ENCODE measurements at places on chromosomes 11 and 22.
A peak's percentile ranks its signal among the peaks of the same experiment; 100 is the strongest.

- no peak overlapping the region for H3K27ac ChIP-seq
- no peaks in the 10 kb centered on the region for H3K27me3 ChIP-seq
- no peak overlapping the region for H3K4me3 ChIP-seq
These were observed 2.9 kb upstream of the WDR74 start for GRCh38 chr11:62842171-62842741.

DNA sequence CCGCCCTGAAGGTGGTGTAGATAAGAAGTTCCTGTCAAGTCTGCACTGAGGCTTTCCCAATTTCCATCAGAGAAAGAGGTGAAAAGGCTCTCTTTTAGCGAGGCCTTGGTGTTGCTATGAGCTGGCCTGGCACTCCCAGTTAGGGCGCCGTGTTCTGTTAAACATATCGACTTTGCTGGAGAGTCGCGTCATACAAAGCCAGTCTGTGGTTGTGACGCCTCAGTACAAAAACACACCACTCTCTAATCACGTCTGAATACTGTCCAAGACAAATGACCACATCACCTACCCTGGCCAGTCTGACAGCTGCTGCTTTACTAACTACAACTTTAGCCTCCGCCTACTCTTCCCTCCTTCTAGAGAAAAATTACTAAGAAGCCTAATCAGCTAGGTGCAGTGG, 8.0 kb upstream of the TOLLIP start:
- H3K4me3 ChIP-seq: no peak overlapping the region
- no peak for DNase-seq
- H3K4me1 ChIP-seq: no peaks in the 10 kb centered on the region
- H3K27me3 ChIP-seq: peaks cover 14% of the 10 kb centered on the region

GRCh38 chr11:122098261-122098980, 17.6 kb downstream of the BLID start:
- peaks cover 20% of the 10 kb centered on the region for H3K27me3 ChIP-seq
- no peak overlapping the region for H3K4me3 ChIP-seq
- H3K4me1 ChIP-seq: peaks cover 14% of the 10 kb centered on the region

GRCh38 chr11:41382927-41383326, 76.5 kb downstream of the LRRC4C start:
- no peak overlapping the region for H3K27ac ChIP-seq
- H3K4me1 ChIP-seq: peaks cover 27% of the 10 kb centered on the region
- H3K36me3 ChIP-seq: peaks cover 3% of the 10 kb centered on the region
- DNase-seq: no peak
- no peaks in the 10 kb centered on the region for H3K27me3 ChIP-seq

- H3K4me1 ChIP-seq: no peaks in the 10 kb centered on the region
- no peak overlapping the region for H3K27ac ChIP-seq
- H3K27me3 ChIP-seq: no peaks in the 10 kb centered on the region
- peaks cover 9% of the 10 kb centered on the region for H3K36me3 ChIP-seq
- no peak overlapping the region for H3K4me3 ChIP-seq
These were observed 9.2 kb downstream of the CLDN5 start for GRCh38 chr22:19514831-19515565.

GRCh38 chr11:44589301-44589700, 23.8 kb downstream of the CD82 start:
- no peak for DNase-seq
- H3K4me3 ChIP-seq: no peak overlapping the region
- no peaks in the 10 kb centered on the region for H3K27me3 ChIP-seq
- H3K4me1 ChIP-seq: peaks cover 32% of the 10 kb centered on the region
- H3K36me3 ChIP-seq: no peaks in the 10 kb centered on the region

GRCh38 chr22:42768385-42769035, 47.8 kb upstream of the A4GALT start:
- DNase-seq: no peak
- H3K27me3 ChIP-seq: no peaks in the 10 kb centered on the region
- H3K36me3 ChIP-seq: no peaks in the 10 kb centered on the region
- peak overlapping the region; percentile 39 for H3K27ac ChIP-seq
- peak overlapping the region; percentile 20 for H3K4me3 ChIP-seq

GRCh38 chr11:122339436-122340060, 223.5 kb upstream of the BLID start:
- peaks cover 37% of the 10 kb centered on the region for H3K4me1 ChIP-seq
- no peak for DNase-seq
- no peaks in the 10 kb centered on the region for H3K27me3 ChIP-seq
- H3K4me3 ChIP-seq: no peak overlapping the region

- H3K4me3 ChIP-seq: peak overlapping the region; percentile 74
- peaks cover 31% of the 10 kb centered on the region for H3K27me3 ChIP-seq
- H3K27ac ChIP-seq: peak overlapping the region; percentile 84
- DNase-seq: peak; percentile 71
- H3K4me1 ChIP-seq: peaks cover 5% of the 10 kb centered on the region
These were observed 943 bp downstream of the DUSP8 start for GRCh38 chr11:1570896-1571759.

DNA sequence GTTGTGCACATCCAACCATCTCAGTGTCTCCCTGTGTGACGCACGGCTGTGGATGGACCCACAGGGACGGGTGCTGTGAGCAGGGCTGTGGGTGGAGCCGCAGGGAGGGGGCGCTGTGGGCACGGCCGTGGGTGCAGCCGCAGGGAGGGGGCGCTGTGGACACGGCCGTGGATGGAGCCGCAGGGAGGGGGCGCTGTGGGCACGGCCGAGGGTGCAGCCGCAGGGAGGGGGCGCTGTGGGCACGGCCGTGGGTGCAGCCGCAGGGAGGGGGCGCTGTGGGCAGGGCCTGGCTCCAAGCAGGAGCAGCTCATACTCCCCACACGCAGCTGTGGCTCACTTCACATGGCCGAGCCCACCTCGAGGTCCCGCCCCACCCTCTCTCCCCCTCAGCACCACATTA, 6.0 kb upstream of the MAPK11 start:
- H3K36me3 ChIP-seq: peaks cover 6% of the 10 kb centered on the region
- H3K4me3 ChIP-seq: no peak overlapping the region
- no peaks in the 10 kb centered on the region for H3K4me1 ChIP-seq
- no peak for DNase-seq
- no peak overlapping the region for H3K27ac ChIP-seq
- H3K27me3 ChIP-seq: no peaks in the 10 kb centered on the region

DNA sequence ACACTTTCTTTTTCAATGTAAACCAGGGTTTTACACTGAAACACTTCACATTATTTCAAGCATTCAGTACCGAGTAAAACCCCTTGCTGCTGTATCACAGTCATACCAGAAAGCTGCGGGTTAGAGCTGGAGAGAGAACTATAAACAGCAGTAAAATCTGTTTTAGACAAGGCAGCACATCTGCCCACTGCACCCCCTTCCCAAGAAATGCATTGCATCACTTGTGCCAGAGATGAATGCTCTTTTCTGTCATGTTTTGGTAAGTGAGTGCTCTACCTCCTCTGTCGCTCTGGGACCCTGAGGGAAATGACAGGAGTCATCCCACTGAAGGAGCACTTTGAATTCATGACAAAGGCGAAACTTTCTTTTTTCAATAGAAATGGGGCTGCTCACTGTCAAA, 107.2 kb downstream of the MAML2 start:
- no peak for DNase-seq
- no peaks in the 10 kb centered on the region for H3K27me3 ChIP-seq
- peaks cover 15% of the 10 kb centered on the region for H3K36me3 ChIP-seq
- peaks cover 9% of the 10 kb centered on the region for H3K4me1 ChIP-seq

GRCh38 chr22:43532301-43533155, 120.7 kb downstream of the MPPED1 start:
- no peaks in the 10 kb centered on the region for H3K4me1 ChIP-seq
- no peak overlapping the region for H3K27ac ChIP-seq
- H3K27me3 ChIP-seq: no peaks in the 10 kb centered on the region
- no peak overlapping the region for H3K4me3 ChIP-seq

DNA sequence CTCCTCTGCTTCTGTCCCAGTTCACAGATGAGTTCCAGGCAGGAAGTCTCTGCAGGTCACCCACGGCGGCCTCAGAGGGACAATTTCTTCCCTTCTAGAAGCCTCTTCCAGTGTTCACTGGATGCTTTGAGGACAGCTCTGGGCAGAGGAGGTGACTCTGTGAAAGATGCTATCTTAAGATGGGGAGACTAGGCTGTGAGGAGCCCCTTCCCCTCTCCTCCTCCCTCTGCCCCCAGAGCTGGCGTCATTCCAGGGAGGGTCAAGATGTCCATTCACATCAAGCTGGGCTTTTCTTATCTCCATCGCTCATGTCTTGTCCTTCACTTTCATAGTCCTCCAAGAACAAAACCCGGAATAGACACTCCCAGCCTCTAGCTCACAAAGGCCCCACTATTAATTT, 3.3 kb downstream of the APLNR start:
- no peaks in the 10 kb centered on the region for H3K36me3 ChIP-seq
- H3K4me3 ChIP-seq: no peak overlapping the region
- peaks cover 6% of the 10 kb centered on the region for H3K4me1 ChIP-seq
- no peak for DNase-seq
- H3K27ac ChIP-seq: no peak overlapping the region

DNA sequence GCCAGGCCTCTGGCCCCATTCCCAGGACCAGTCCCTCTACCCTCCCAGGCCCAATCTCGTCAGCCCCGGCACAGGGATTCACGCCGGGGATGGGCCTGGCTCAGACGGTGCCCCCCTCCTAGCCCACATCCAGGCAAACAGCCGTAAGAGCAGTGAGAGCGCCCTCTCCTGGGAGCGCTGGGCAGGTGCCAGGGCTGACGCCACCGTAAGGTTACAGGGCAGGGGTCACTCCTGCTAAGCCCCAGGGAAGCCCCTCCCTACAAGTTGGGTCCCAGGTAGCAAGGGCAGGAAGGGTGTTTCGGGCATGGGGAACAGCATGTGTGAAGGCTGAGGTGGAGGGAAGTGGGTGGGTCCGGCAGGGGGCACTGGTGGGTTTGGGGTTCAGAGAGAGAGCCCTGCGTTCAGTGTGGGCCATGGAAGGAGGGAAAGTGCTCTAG, 19.2 kb upstream of the PPARA start:
- no peak overlapping the region for H3K4me3 ChIP-seq
- no peaks in the 10 kb centered on the region for H3K27me3 ChIP-seq
- no peak overlapping the region for H3K27ac ChIP-seq

DNA sequence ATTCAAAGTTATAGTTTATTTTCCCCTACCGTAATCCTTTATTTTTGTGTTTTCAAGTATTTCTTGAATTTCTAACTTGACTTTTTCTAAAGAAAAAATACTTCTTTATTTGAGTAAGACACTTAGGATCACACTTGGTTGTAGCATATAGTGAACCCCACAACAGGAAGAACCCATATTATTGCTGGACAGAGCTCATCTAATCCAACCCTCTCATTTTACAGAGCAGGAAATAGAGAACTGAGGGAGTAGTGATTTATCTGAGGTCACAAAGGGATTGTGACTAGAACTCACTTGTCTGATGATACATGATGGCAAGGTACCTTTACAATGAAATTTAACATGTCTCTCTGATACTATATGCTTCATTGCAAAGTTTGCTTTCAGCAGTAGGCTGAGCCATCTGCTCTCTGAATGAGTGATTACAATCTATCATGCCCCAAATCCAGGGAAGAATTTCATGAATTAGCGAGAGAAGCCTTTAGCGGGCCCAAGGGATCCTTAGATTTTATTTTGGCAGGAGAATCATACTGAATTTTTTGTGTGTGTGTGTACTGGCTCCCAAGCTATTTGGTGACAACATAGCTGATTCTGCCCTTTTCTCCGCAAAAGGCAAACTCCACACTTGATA, 9.8 kb downstream of the SLC17A6 start:
- no peak for DNase-seq
- H3K27ac ChIP-seq: no peak overlapping the region
- H3K27me3 ChIP-seq: peaks cover 43% of the 10 kb centered on the region
- no peaks in the 10 kb centered on the region for H3K36me3 ChIP-seq
- H3K4me1 ChIP-seq: no peaks in the 10 kb centered on the region

DNA sequence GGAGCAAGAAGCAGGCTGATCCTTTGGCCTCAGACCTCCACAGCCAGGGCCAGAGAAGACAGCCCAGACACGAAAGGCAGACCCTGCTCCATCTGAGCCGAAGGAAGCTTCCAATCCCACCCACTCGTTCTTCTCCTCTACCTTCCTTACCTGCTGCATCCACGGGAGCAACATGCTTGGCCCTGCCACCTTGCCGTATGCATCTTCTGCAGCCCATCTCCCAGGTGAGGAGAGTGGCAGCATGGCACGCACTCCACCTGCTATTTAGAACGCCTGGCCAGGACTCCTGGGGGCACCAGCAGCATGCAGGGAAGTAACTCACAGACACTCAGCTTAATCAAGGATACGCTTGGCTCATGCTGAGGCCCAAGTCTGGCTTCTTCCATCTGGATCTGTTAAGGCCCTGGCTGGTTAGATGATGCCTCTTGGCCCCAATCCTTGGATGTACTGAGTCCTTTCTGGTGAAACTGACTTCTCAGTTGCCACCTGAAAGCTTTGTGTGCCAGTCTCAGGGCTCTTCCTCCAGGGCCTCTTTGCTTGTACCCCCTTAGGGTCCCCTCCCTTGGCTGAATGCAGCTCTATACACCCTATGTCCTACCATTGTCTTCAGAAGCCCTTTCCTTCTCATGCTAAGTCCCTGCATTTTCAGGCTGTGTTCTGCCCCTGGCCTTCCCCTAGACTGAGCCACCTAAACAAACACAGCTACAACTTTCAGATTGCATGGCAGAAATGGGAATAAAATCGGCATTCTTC, 604.9 kb downstream of the BUD13 start:
- peak; percentile 43 for DNase-seq
- H3K4me1 ChIP-seq: peaks cover 7% of the 10 kb centered on the region
- no peak overlapping the region for H3K27ac ChIP-seq
- no peak overlapping the region for H3K4me3 ChIP-seq
- H3K36me3 ChIP-seq: no peaks in the 10 kb centered on the region

- DNase-seq: no peak
- H3K4me3 ChIP-seq: no peak overlapping the region
- H3K27me3 ChIP-seq: peaks cover 4% of the 10 kb centered on the region
- H3K36me3 ChIP-seq: no peaks in the 10 kb centered on the region
- peaks cover 13% of the 10 kb centered on the region for H3K4me1 ChIP-seq
These were observed 9.0 kb upstream of the MTMR3 start for GRCh38 chr22:29873943-29874342.

GRCh38 chr11:102592634-102593581, 32.2 kb downstream of the MMP20 start:
- H3K27ac ChIP-seq: no peak overlapping the region
- DNase-seq: no peak
- no peaks in the 10 kb centered on the region for H3K36me3 ChIP-seq
- H3K27me3 ChIP-seq: no peaks in the 10 kb centered on the region

GRCh38 chr11:78860720-78861422, 286.2 kb upstream of the NARS2 start:
- H3K27me3 ChIP-seq: no peaks in the 10 kb centered on the region
- peaks cover 31% of the 10 kb centered on the region for H3K36me3 ChIP-seq
- H3K4me1 ChIP-seq: peaks cover 31% of the 10 kb centered on the region
- no peak overlapping the region for H3K27ac ChIP-seq
- H3K4me3 ChIP-seq: no peak overlapping the region

- H3K27ac ChIP-seq: no peak overlapping the region
- H3K4me3 ChIP-seq: no peak overlapping the region
- H3K27me3 ChIP-seq: peaks cover 6% of the 10 kb centered on the region
- no peaks in the 10 kb centered on the region for H3K36me3 ChIP-seq
- peaks cover 7% of the 10 kb centered on the region for H3K4me1 ChIP-seq
- DNase-seq: no peak
These were observed 79.3 kb upstream of the GALNT18 start for GRCh38 chr11:11701070-11701469.

DNA sequence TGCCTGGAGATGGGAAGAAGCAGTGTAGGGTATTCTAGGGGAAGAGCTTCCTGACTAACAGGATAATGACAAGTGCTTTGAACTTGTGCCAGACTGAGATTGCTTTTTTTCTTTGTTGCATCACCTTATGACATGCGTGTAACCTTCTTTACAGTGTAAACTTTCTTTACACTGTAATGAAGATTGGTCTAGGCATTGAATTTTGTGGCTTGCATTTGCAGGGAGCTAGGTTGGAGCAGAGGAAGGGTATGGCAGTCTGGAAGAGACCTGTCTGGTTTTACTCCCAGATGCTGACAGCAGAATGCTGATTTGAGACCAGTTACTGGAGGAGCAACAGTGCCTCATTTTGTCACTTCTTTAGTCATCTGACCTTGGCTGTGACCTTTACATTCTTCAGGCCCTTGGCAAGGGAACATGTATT, 5.6 kb downstream of the DDB2 start:
- peaks cover 30% of the 10 kb centered on the region for H3K4me1 ChIP-seq
- no peaks in the 10 kb centered on the region for H3K27me3 ChIP-seq
- H3K36me3 ChIP-seq: peaks cover 18% of the 10 kb centered on the region
